ENCODE measurements at places on chromosomes 7 and 10. TPM values are rescaled to one million over a fixed set of nuclear protein-coding genes. Genes with fewer than 3 reads are reported as not detected.

CASD1 gene
- total RNA-seq = 30.4 TPM

C7orf57 gene
- 0.38 TPM for total RNA-seq

VAX1 gene
- not detected for total RNA-seq

INMT gene
- 24.4 TPM for total RNA-seq

GNAT3 gene
- not detected for total RNA-seq

PDE6C gene
- total RNA-seq = not detected

IQUB gene
- total RNA-seq = 1.2 TPM

SH2D4B gene
- total RNA-seq = not detected

CALHM1 gene
- total RNA-seq = not detected

NAT16 gene
- total RNA-seq = not detected

PIK3CG gene
- total RNA-seq = 2.2 TPM

GIMAP1 gene
- total RNA-seq = 3.1 TPM

ZPBP gene
- 0.32 TPM for total RNA-seq

PNLIPRP3 gene
- not detected for total RNA-seq

MUC12 gene
- 0.92 TPM for total RNA-seq
